ENCODE measurements at places on chromosomes 2 and 18.
A peak's percentile ranks its signal among the peaks of the same experiment; 100 is the strongest.

- DNase-seq = no peak
Measured at GRCh38 chr18:79495591-79496071, 99.9 kb downstream of the NFATC1 start.

DNA sequence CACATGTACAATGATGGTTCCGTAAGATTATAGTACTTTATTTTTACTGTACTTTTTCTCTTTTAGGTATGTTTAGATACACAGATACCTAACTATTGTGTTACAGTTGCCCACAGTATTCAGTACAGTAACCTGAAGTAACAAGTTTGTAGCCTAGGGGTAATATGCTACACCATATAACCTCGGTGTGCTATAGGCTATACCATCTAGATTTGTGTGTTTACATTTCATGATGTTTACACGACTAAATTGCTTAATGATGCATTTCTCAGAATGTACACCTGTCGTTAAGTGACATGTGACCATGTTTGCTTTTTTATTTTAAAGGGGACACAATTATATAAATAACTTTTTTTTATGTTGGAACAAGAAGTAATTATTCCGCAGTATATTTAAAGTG is 34.5 kb downstream of the PIK3C3 start:
- no peak for DNase-seq

GRCh38 chr2:113257516-113258264 is 21.0 kb downstream of the PAX8 start:
- peak; percentile 43 for DNase-seq

DNA sequence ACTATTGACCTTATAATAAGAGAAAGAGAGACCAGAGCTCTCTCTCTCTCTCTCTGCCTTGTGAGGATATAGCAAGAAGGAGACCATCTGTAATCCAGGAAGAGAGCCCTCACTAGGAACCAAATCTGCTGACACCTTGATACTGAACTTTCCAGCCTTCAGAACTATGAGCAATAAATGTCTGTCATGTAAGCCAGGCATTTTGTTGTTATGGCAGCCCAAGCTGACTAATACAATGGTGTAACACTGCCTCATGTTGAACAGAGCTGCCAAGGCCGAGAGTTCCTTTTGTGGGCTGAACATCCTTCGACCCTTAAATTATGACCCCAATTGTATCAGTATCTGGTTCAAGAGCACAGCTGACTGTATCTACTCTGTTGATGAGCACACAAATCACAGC is 108.0 kb downstream of the LRRC30 start:
- no peak for DNase-seq

DNA sequence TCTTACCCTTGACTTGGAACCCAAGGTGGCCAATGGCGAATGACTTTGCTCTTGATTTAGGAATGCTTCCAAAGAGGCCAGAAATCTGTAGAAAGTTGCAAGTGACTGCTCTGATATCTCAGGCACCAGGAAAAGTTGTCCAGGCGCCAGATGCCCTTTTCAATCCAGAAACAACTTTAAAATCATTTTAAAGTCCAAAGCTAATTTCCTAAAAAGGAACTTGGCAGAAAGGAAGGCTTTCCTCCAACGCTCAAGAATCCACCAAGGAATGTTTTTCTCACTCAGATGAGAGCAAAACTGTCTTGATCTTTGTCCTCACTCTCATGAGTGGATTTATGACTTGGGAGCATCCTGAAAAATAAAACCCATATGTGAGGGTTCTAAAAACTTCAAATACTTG is 5.3 kb downstream of the NGEF start:
- DNase-seq = peak; percentile 89

DNA sequence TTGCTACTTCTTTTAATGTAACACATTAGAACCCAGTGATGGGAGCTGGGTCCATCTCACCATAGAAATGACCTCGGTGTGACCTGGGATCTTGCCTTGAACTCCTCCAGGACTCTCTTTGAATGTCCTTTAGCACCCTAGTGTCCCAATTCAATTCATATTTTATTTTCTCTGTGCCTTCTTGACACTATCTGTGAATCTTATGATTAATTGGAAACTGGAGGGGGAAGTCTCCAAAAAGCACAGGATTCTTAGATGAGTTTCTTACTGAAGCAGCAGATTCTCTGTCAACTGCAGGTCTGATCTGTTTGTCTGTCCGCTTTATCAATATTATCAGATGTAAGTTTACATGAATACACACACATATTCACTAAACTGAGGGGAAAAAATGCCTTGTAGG is 470 bp downstream of the DHRS9 start:
- no peak for DNase-seq

- DNase-seq = peak; percentile 15
Measured at GRCh38 chr18:54360406-54360805, 2.7 kb downstream of the C18orf54 start.

GRCh38 chr18:61239051-61239450 is 94.2 kb upstream of the CDH20 start:
- DNase-seq = no peak

DNA sequence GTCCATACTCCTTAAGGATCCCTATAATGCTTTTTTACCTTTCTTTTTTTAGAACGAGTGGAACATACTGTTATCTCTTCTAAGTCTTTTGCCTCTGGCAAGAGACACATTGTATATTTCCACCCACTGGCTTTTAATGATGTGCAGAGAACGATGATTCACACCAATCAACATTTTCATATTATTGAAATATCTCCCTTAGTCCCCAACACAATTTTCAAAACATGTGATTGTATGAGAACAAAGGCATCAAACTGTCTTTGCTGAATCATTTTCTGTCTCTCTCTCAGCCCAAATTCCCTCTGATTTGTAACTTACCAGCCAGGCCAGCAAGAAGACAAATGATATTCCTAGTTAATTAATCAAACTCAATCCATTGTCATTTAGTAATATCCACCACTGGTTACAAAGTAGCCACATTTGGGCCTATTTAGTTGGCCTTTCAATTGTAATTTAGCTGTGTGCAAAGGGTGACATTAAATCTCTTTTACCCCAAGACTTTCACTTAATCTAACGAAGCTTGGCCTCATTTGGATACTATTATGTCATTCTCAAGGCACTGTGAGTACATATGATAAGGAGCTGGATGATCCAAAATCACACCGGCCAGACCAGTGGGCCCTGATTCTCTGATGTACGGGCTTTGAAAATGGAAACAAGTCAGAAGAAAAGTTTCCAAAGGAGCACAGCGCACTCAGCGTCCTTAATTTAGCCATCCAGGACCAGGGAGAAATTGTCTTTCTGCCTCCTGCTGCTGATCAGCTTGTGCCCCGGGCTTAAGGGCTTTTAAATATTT is 185.1 kb downstream of the SCG2 start:
- DNase-seq = peak; percentile 36

DNA sequence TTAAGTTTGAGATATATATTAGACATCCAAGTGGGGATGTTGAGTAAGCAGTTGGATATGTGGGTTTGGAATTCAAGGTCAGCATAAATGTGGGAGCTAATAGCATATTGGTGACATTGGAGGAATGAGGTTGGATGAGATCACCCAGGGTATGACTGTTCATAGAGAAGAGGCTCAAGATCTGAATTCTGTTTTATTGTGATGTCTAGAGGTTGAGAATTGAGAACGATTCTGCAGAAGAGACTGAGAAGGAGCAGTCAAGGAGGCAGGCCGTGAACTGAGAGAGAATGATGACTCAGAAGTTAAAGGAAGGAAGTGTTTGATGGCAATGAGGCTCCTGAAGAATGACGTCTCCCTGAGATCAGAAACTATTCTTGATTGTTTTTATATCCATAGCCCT is 5.9 kb downstream of the SERPINB11 start:
- DNase-seq = no peak

GRCh38 chr2:136751406-136751805 is 13.9 kb upstream of the THSD7B start:
- DNase-seq = no peak

GRCh38 chr2:237306787-237307170 is 107.2 kb downstream of the COL6A3 start:
- DNase-seq = no peak

- DNase-seq = no peak
Measured at GRCh38 chr2:151718247-151718646, 16.0 kb downstream of the NEB start.

DNA sequence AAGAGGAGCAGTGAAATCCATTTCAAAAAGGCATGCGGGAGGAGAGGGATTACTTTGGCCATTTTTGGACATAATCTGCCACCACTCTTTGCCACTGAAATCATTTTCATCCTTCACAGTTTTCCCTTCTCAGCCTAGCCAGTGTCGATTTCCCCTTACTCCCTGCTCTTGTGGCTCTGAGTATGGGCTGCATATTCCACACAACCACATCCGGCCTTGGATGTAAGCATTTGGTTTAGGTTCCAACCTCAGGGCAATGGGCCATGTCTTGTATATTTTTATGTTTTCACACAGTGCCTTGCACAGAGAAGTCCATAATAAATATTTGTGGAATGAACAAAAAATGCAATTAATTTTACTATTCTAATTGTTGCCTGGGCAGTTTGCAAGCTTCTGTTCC is 7.7 kb upstream of the SERPINE2 start:
- DNase-seq = no peak
